ENCODE measurements at places on chromosomes 2 and 18.

- H3K36me3 ChIP-seq, result no peaks in the 10 kb centered on the region
- no peak overlapping the region for H3K27ac ChIP-seq
- H3K4me1 ChIP-seq, result no peaks in the 10 kb centered on the region
- H3K4me3 ChIP-seq, result no peak overlapping the region
- H3K27me3 ChIP-seq, result no peaks in the 10 kb centered on the region
Observed at GRCh38 chr18:51442012-51442411, 244.5 kb upstream of the MEX3C start.

- H3K4me3 ChIP-seq, result peak overlapping the region; percentile 4
- peaks cover 10% of the 10 kb centered on the region for H3K36me3 ChIP-seq
- DNase-seq, result no peak
- no peaks in the 10 kb centered on the region for H3K27me3 ChIP-seq
- H3K27ac ChIP-seq, result peak overlapping the region; percentile 39
Observed at GRCh38 chr2:197297772-197298318, 12.7 kb downstream of the ANKRD44 start.

DNA sequence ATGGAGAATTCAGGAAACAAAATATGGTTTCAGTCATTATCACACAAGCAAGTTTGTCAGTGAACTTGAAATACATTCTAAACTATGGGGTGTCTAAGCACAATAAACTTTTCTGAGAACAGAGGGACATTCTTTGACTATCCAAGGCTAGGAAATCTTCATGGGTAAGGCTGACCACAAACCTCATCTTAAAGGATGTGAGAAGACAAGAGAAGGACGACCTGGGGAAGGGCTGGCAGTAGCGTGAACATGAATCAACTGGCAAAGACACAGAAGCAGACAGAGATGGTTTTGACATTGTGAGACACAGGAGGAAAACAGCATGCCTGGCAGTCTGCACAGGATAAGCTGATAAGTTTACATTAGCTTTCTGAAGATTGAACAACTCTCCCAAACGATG lies 752.4 kb upstream of the SLC8A1 start:
- no peak for DNase-seq
- H3K36me3 ChIP-seq, result no peaks in the 10 kb centered on the region
- no peak overlapping the region for H3K27ac ChIP-seq
- no peaks in the 10 kb centered on the region for H3K4me1 ChIP-seq
- no peaks in the 10 kb centered on the region for H3K27me3 ChIP-seq
- no peak overlapping the region for H3K4me3 ChIP-seq

GRCh38 chr18:41150316-41150715 lies 804.7 kb upstream of the PIK3C3 start:
- DNase-seq, result no peak
- no peaks in the 10 kb centered on the region for H3K4me1 ChIP-seq
- H3K27me3 ChIP-seq, result no peaks in the 10 kb centered on the region
- no peaks in the 10 kb centered on the region for H3K36me3 ChIP-seq

GRCh38 chr2:195649629-195650190 lies 7.3 kb upstream of the SLC39A10 start:
- no peaks in the 10 kb centered on the region for H3K27me3 ChIP-seq
- no peak overlapping the region for H3K4me3 ChIP-seq
- no peaks in the 10 kb centered on the region for H3K4me1 ChIP-seq
- DNase-seq, result no peak

GRCh38 chr18:24678107-24678506 lies 217.7 kb downstream of the HRH4 start:
- H3K27ac ChIP-seq, result no peak overlapping the region
- no peak overlapping the region for H3K4me3 ChIP-seq
- no peaks in the 10 kb centered on the region for H3K36me3 ChIP-seq
- no peaks in the 10 kb centered on the region for H3K4me1 ChIP-seq
- no peaks in the 10 kb centered on the region for H3K27me3 ChIP-seq

GRCh38 chr2:38546064-38546463 lies 56.7 kb downstream of the HNRNPLL start:
- no peaks in the 10 kb centered on the region for H3K27me3 ChIP-seq
- no peak overlapping the region for H3K4me3 ChIP-seq
- no peaks in the 10 kb centered on the region for H3K36me3 ChIP-seq
- peaks cover 24% of the 10 kb centered on the region for H3K4me1 ChIP-seq

GRCh38 chr18:32264401-32264800 lies 74.6 kb downstream of the MEP1B start:
- H3K4me3 ChIP-seq, result no peak overlapping the region
- no peaks in the 10 kb centered on the region for H3K4me1 ChIP-seq
- no peak overlapping the region for H3K27ac ChIP-seq
- no peak for DNase-seq
- no peaks in the 10 kb centered on the region for H3K27me3 ChIP-seq

DNA sequence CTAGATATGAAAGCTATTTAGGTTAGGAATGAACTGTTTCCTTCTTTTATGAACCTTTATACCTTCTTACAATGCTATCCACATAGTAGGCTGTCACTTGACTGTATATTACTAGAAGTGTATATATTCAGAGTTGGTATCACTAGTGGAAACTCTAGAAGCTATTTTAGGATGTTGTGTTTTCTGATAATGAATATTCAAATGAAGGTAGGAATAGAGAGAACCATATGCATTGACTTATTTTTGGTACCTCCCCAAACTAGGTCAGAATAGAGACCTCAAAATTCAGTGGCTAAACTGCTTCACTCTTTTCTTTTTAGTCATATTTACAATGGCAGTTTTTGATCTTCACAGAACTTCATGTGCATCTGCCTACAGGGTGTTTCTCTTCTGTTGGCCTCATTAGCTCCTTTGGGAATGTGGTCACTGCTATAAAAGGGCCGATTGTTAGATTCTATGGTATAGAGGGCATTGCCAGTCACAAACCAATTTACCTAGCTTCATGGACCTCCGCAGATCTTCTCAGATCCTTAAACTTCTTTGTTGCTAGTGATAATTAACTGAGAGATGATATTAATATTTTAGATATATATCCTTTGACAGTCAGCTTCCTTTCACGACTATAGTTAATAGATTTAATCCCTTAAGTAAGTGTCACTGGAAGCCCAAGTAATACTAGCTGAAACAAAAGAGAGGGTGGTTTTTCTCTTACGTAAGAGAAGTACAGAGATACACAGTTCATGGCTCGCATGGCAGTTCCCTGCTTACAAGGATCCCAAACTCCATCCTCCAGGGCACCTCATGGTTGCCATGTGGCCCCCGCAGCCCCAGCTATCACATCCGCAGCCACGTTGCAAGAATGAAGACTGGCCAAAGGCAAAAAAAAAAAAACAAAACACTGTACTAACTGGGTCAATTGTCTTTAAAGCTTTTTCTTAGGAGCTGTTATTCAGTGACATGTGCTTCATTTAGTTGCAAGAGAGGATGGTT lies 61.0 kb downstream of the TSPYL6 start:
- no peaks in the 10 kb centered on the region for H3K27me3 ChIP-seq
- no peak overlapping the region for H3K4me3 ChIP-seq
- no peak for DNase-seq
- no peaks in the 10 kb centered on the region for H3K4me1 ChIP-seq
- no peaks in the 10 kb centered on the region for H3K36me3 ChIP-seq

- H3K27ac ChIP-seq, result no peak overlapping the region
- no peak overlapping the region for H3K4me3 ChIP-seq
- no peak for DNase-seq
- no peaks in the 10 kb centered on the region for H3K4me1 ChIP-seq
Observed at GRCh38 chr2:202780514-202781021, 91.0 kb downstream of the ICA1L start.

- DNase-seq, result no peak
- H3K4me1 ChIP-seq, result peaks cover 10% of the 10 kb centered on the region
- no peak overlapping the region for H3K4me3 ChIP-seq
- no peak overlapping the region for H3K27ac ChIP-seq
Observed at GRCh38 chr2:46177461-46178089, 119.6 kb upstream of the EPAS1 start.

DNA sequence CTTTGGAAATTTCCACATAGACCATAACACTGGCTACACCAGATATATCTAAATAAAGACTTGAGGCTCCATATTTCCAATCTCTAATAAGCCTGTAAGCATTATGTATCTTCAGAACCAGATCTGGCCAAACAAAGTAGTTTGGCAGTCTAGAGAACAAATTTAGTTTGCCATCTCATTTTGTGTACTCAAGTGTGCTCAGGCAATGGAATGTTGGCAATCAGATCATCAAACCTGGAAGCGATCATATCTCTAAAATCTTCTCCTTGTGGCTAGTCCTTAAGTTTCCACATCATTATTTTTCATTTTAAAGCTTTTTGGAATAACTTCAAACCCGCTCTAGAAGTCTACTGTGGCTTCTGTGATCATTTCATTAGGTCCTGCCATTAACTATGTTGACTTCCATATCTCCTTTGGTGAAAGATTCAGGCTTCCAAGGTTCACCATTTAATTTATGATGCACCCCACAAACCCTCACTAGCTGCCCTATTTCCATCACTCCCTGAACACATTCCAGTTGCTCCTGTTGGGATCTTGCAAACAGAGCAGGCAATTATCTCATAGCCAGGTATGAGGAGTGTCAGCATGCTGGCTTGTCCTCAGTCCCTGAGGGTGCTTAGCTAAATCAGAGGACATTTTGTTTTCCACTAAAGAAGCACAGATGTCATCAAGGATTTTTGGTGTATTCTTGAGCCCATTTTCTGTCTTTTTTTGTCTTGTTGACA lies 46.2 kb downstream of the WDR75 start:
- no peak overlapping the region for H3K4me3 ChIP-seq
- no peak for DNase-seq
- no peak overlapping the region for H3K27ac ChIP-seq
- no peaks in the 10 kb centered on the region for H3K4me1 ChIP-seq
- no peaks in the 10 kb centered on the region for H3K27me3 ChIP-seq

DNA sequence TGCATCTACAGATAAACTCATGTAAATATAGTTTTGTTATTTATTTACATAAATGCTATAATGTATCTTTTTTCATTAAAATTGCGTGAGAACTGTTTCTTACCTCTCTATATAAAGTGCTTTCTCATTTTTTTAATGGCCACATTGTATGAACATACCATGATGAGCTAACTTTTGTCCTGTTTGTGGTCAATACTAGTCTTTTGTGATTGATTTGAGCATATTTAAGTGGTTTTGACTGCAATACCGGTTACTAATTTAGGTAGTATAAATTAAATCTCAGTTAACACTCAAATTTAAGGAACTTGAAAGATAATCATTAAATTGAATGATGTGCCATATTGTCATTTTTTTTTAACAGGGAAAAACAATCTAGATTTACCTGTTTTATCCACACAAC lies 108.2 kb downstream of the HAUS1 start:
- H3K36me3 ChIP-seq, result peaks cover 15% of the 10 kb centered on the region
- H3K4me3 ChIP-seq, result no peak overlapping the region
- peak overlapping the region; percentile 4 for H3K27ac ChIP-seq
- no peaks in the 10 kb centered on the region for H3K27me3 ChIP-seq
- no peak for DNase-seq

GRCh38 chr2:84676295-84676694 lies 160.0 kb downstream of the DNAH6 start:
- H3K4me3 ChIP-seq, result no peak overlapping the region
- no peaks in the 10 kb centered on the region for H3K27me3 ChIP-seq
- H3K27ac ChIP-seq, result no peak overlapping the region
- H3K4me1 ChIP-seq, result peaks cover 15% of the 10 kb centered on the region
- H3K36me3 ChIP-seq, result no peaks in the 10 kb centered on the region

GRCh38 chr18:2032036-2032435 lies 539.3 kb downstream of the METTL4 start:
- H3K27me3 ChIP-seq, result no peaks in the 10 kb centered on the region
- H3K27ac ChIP-seq, result no peak overlapping the region
- no peak for DNase-seq
- H3K36me3 ChIP-seq, result no peaks in the 10 kb centered on the region
- no peak overlapping the region for H3K4me3 ChIP-seq

DNA sequence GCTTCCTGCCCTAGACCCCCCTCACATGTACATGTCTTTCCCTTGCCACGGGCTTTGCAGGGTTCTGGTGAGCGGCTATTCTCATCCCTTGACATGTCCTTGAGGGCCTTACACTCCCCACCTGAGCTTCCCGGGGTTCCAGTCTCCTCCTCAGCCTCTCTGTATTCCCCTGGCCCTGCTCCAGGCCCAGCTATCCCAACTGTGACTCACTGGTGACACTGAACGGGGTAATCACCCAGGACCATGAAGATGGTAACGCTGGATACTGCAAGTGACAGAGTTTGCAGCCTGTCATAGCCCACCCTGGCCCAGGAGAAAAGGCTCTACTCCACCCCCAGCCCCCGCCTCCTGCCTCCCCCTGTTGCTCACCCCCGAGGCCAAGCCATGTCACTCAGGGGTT lies 27.3 kb downstream of the KIF3C start:
- no peaks in the 10 kb centered on the region for H3K36me3 ChIP-seq
- H3K4me3 ChIP-seq, result no peak overlapping the region
- no peaks in the 10 kb centered on the region for H3K27me3 ChIP-seq

DNA sequence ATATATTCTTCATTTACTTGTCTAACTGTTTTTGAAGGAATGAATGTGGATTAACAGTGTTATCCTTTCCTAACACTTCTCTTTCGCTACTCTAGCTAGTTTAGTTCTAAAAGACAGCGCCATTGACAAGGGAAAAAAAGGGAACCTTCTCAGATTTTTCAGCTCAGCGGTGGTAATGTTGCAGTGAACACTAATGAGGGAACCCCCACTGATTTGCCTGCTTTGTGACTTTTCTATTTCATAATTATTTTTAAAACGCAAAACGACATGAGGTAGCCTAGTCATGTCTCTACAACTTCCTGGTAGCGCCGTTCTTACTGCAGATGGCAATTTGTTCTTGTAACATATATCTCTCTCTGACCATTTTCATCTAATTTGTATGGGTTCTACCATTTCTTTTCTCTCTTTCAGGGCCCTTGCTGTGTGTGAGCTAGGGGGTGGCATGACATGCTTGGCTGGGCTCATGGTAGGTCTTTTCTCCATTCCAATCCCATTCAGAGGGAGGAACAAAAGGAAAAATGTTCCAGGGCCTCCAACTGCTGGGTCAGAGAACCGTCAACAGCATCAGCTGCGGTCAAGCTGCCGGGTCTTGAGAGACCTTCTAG lies 235.5 kb upstream of the SIX3 start:
- no peaks in the 10 kb centered on the region for H3K4me1 ChIP-seq
- H3K27ac ChIP-seq, result no peak overlapping the region
- H3K4me3 ChIP-seq, result no peak overlapping the region
- no peaks in the 10 kb centered on the region for H3K27me3 ChIP-seq
- no peak for DNase-seq

- no peak overlapping the region for H3K4me3 ChIP-seq
- no peaks in the 10 kb centered on the region for H3K27me3 ChIP-seq
- H3K4me1 ChIP-seq, result peaks cover 6% of the 10 kb centered on the region
- DNase-seq, result no peak
Observed at GRCh38 chr2:69677914-69678313, 34.4 kb upstream of the AAK1 start.

DNA sequence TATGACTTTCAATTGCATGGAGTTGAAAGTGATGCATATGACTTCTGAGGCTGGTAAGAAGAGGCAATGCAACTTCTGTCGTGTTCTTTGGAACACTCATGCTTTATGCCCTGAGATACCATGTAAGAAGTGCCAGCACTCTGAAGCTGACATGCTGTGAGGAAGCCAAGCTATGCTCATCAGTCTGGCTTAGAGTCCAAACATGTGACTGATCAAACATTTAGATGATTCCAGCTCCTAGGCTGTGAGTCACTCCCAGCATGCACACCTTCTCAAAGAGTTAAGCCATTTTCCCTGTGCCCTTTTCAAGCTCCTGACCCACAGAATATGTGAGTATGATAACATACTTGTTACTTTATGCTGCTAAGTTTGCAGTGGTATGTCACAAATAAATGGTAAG lies 15.8 kb upstream of the VRK2 start:
- H3K4me3 ChIP-seq, result no peak overlapping the region
- H3K36me3 ChIP-seq, result no peaks in the 10 kb centered on the region
- H3K27me3 ChIP-seq, result no peaks in the 10 kb centered on the region

All from CD4-positive, alpha-beta memory T cell (primary cell).